RKO (cell line): ENCODE measurements at places on chromosomes 7 and 10.

GRCh38 chr7:130146693-130147405 lies 58.4 kb downstream of the TMEM209 start:
- no peak for DNase-seq

- DNase-seq, result no peak
Measured at GRCh38 chr7:144086730-144087129, 652 bp downstream of the OR2A12 start.

DNA sequence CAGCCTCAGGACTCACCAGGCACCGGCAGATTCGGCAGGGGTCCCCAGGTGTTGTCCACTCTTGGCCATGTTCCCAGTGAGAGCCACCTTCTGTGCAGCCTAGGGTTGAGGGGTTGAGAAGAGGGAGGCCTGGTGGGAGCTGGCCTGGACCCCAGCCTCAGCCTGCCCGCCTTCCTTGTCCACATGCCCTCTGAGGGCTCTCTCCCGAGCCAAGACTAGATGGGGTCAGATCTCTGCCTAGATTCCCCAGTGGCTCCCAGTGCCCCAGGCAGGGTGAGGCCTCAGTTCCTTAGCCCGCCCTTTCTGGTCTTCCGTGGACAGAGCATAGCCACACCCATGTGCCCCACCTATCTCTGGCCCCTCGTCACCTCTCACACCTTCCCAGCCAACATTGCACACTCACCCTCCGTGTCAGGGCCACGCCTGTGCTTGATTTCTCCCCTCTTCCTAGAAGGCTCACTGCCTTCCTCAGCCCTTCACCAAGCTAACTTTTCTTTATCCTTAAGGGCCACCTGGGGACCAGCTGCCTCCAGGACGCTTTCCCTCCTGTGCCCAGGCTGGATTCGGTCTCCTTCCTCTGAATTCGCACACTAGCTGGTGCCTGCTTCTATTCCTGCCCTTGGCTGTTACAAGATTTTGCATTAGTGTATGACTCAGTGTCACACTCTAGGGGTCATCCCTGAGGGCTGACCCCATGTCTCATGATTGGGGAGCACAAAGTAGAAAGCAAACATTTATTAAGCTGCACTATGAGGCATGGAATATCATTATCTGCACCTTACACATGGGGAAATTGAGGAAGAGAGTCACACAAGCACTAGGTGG lies 7.5 kb downstream of the KCP start:
- DNase-seq, result no peak

DNA sequence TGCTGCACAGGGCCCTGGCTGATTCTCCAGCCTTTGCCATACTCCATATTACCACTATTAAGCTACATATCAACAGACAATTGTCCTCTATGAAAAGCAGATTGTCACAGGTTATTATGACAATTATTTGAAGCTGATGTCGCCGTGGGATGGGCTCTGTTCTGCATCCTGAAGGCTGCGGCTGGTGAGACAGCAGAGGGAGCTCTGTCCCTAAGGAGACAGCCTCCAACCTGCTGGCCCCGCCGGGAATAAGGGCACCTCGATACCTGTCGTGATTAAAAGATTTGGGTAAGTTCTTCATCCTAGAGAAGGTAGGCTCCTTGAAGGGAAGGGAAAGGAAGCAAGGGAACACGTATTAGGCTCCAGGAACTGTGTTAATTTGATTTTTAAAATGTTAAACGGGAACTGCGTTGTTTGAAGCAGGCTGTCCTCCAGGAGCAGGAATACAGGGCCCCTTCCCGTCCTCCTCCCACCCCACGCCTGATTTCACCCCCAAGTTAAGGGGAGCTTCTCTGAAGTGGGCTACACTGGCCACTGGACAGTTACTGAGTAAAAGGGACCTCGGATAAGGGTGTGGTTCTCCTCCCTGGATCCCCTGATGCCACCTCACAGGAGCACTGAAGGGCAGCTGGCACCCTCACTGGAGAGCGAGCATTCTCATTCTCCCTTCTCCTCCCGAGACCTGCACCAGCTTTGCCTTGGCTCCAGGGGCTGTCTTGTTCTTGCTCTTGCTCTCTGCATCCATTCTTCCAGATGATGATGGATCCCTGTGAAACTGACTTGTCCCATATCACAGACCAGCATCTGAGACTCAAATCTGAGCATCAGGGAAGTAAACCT lies 11.8 kb upstream of the TIAL1 start:
- peak; percentile 46 for DNase-seq

DNA sequence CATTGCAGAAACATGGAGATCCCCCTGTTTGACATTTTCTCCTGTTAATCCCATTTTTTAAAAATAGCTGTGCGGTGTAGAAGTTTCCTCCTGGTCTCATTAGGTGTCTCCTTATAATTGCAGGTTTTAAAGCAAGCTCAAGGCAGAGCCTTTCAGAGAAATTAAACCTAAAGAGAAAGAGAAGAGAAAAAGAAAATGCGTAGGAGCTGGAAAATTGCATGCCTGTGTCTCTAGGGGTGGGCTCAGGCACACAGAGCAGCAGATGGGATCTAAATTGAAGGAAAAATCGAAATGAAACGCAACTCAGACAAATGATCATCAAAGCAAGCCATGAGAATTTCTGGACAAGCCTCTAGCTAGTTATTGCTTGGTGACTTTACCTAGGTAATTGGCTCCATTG lies 40.1 kb downstream of the GPR26 start:
- no peak for DNase-seq

DNA sequence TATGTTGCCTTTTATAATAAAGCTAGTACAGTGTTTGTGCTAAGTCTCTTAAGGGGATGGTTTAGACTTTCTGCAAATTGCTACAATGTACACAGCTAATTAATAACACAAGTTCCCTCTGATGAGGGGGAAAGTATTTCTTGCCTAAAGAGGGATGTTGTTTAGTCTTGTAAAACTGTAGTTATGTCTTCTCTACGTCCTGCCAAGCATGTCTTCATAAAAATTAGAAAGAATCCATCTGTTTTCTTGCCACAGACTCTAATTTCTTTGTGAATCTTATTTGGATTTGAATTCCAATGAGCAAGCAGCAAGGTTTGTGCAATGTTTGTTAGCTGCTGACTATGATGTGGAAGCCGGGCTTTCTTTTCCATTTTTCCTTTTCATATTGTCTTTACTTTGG lies 28.2 kb downstream of the ADARB2 start:
- DNase-seq, result no peak

DNA sequence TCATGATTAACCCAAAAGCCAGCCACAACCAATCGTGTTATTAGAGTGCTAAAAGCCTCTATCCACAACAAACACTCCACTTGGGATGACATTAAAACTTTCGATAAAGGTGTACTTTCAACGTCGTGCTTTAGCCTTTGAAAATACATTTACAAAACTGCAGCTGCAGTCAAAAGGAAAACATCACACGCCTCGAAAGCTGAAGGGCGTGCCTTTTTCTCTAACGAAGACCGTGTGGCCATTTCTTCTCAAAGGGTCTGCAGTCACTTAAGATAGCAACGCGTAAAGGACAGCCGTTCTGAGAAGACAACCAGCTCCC lies 1.1 kb downstream of the ARHGAP12 start:
- no peak for DNase-seq

- no peak for DNase-seq
Measured at GRCh38 chr10:70528314-70528713, 49.7 kb downstream of the PALD1 start.

DNA sequence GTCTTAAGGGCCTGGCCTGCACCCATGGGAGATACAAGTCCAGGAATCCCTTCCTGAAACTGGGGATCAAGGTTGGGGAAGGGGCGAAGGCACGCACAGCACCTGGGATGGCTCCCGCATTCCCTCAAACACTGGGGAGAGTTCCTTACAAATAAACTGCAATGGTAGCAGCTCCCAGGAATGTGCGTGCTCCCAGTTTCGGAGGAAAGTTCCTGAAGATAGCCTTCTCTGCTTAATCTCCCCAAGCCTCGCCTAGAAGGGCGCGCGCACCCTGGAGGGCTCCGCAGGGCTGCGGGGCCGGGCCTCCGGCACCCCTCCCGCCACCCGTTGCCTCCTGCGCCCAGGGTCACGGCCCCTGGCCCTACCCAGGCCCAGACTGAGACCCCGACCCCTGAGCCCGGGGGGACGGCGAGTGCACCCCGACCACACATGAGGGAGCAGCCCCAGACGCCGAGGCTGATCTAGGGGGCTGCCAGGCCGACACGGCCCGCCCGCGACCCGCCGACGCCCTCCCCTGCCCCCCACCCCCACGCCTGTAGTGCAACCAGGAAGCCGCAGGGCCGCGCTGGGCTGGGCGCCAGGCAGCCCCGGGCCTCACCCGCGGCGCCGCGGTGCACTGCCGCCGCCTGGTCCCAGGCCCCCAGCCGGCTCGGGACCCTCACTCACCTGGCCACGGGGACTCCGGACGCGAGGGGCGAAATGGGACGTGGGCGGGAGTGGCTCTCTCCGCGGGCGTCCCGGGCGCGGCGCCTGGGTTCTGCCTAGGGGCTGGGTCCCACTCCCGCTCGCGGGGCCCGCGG lies 460 bp downstream of the ANXA11 start:
- DNase-seq, result peak; percentile 26

DNA sequence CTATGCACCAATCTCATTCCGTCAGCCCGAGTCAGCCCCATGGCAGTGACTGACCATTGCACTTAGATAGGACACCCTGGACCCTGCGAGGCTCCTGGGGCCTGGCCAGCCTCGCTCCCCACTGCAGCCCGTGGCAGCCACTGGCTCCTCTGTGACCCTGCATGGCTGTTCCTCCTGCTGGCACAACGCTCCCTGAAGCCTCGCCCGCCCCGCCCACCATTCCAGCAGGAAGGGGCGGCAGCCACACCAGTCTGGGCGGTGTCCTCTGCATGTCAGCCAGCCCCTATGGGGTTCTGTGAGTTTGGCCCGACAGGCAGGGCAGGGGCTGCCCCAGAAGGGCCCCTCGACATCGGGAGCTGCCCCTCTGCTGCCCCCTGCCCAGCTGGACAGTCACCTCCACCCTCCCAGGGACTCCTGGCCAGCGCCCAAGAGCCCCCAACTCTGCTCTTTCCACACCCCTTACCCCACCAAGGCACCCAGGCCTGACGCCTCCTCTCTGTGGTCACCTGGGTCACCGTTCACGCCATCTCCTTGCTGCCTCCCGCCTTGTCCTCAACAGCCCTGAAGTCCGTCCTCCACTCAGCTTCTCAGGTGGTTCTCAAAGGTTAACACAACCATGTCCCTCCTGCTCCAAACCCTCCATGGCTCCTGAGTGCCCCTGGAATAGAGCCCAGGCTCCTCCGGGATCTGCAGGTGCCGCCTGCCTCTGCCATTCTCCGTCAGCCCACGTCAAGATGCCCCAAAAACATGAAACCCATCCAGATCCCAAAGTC lies 103.5 kb downstream of the MICALL2 start:
- DNase-seq, result no peak
